Fibroblast of skin of left biceps (primary cell): ENCODE measurements at places on chromosomes 16 and 17.

DNA sequence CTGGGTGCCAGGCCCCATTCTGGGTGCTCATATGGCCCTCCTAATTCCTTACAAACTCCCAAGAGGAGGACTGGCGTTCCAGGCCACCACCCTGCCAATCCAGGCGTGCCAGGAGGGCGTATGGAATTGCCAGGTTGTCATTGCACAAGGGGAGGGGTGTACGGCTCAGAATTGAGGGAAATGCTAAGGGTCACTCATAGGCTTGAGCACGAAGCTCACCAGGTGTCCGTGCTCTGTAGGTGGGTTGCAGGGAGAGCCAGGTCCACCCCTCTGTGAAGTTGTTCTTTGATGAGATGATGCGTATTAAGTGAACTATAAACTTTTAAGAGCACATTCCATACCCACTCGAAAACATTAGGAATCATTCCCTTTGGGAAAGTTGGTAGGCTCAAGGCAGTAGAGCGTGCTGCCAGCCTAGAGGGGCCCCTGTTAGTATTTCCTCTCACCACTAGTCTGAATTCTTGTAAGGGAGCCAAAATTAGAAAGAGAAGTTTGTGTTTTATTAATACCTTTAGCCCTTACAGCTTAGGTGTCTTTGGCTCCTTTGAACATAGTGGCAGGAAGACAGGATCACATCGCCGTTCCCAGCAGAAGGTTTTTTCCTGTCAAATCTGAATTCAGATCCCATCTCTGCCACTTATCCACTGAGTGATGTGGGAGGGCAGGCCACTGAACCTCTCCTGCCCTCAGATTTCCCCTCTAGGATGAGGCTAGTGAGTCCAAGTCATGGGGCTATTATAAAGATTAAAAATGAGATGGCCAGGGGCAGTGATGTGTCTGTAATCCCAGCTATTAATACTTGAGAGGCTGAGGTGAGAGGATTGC, 38.7 kb upstream of the NFAT5 start:
- no peak for DNase-seq

DNA sequence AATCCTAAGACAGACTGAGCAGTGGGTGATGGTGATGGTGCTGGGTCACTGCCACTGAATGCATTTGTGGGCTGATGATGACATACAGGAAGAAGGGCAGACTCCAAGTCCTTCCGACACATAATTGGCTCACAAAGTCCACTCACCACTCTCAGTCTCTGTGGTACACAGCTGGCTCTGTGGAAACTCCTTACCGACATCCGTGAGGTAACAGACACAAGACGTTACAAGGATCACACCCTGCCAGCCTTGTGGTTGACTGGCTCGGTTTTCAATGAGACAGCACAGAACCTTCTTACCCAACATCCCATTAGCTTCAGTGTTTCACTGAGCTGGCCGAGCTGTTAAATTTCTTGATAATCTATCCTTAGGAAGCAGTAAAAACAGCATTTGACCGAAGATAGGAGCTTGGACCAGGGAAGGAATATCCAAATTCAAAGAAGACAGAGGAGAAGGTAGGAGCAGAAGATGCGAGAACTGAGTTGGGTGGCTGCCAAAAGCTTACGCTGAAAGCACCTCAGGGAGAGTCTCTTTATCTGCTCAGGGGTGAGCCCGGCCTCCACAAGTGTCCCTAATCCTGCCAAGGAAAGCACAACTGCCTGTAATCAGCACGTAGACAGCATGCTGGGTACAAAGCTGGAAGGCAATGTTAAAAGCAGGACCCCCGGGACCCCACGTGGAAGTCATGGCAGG, 5.5 kb upstream of the MXRA7 start:
- DNase-seq = peak; percentile 90

- DNase-seq = no peak
These were observed 48.0 kb upstream of the CDYL2 start for GRCh38 chr16:80852261-80852872.

GRCh38 chr17:52148969-52149351, 9.6 kb downstream of the CA10 start:
- no peak for DNase-seq

DNA sequence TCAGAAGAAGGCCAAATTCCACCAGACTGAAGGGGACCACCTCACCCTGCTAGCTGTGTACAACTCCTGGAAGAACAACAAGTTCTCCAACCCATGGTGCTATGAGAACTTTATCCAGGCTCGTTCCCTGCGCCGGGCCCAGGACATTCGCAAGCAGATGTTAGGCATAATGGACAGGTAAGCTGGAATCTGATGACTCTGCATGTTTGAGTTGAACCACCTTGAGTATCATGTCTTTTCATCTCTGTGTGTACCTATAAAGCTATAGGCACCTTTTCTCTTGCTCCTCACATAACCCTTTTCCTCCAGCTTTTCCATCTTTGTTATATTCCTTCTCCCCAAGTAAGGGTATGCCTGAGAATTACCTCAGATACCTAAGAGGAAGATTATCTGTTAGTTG, 24.8 kb downstream of the ETV4 start:
- no peak for DNase-seq
